Left cardiac atrium (tissue), 4 donors: ENCODE measurements at places on chromosomes 7 and 10. TPM values are rescaled to one million over a fixed set of nuclear protein-coding genes. Genes with fewer than 3 reads are reported as not detected.

- no peak for DNase-seq
These were observed 692.6 kb downstream of the ZWINT start for GRCh38 chr10:55668326-55668922.

- DNase-seq = no peak
These were observed 30.5 kb downstream of the ARMC3 start for GRCh38 chr10:22958338-22958737.

GRCh38 chr10:111968647-111969046, 214.9 kb downstream of the GPAM start:
- DNase-seq = no peak

DNA sequence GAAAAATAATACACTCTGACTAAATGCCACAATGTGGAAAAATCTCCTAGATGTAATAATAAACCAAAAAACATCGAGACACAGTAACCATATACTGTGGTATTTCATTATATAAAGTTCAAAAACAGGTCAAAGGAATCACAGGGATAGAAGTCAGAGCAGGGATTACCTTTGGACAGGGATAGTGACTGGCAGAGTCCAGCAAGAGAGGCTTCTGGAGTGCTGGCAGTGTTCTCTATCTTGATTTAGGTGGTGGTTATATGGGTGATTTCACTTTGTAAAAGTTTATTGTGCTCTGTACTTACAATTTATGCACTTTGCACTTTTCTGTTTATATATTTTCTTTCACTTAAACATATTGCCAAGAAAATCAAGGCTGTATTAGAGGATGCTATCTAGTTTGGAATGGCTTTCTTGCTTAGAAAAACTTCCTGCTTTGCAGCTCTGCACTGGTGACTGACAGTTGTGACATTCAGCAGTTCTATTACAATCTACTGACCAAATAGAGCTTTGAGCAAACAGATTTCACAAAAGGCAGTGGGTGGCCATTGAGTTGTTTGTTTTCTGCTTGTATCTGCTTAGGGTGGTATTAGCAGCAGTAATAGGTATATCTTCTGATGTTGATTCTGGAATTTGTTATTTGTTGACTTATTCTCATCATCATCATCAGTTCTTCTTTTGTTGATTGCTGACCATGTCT, 263.6 kb upstream of the LRGUK start:
- no peak for DNase-seq

- no peak for DNase-seq
These were observed 94.3 kb downstream of the IPMK start for GRCh38 chr10:58173391-58173790.

GRCh38 chr10:30963992-30964930, 67.4 kb downstream of the ZNF438 start:
- no peak for DNase-seq

GRCh38 chr7:48419401-48419800, 248.1 kb downstream of the ABCA13 start:
- DNase-seq = no peak

- DNase-seq = no peak
These were observed 15.3 kb upstream of the KCNIP2 start for GRCh38 chr10:101858723-101859500.

GRCh38 chr7:92695308-92696261, 105.4 kb upstream of the FAM133B start:
- no peak for DNase-seq

GRCh38 chr7:36289833-36290661, 99.6 kb upstream of the ANLN start:
- no peak for DNase-seq

- no peak for DNase-seq
These were observed 245.0 kb upstream of the SORCS1 start for GRCh38 chr10:107409522-107409921.

- peak; percentile 43 for DNase-seq
These were observed 1.4 kb downstream of the PARD3 start for GRCh38 chr10:34813626-34814222.

DNA sequence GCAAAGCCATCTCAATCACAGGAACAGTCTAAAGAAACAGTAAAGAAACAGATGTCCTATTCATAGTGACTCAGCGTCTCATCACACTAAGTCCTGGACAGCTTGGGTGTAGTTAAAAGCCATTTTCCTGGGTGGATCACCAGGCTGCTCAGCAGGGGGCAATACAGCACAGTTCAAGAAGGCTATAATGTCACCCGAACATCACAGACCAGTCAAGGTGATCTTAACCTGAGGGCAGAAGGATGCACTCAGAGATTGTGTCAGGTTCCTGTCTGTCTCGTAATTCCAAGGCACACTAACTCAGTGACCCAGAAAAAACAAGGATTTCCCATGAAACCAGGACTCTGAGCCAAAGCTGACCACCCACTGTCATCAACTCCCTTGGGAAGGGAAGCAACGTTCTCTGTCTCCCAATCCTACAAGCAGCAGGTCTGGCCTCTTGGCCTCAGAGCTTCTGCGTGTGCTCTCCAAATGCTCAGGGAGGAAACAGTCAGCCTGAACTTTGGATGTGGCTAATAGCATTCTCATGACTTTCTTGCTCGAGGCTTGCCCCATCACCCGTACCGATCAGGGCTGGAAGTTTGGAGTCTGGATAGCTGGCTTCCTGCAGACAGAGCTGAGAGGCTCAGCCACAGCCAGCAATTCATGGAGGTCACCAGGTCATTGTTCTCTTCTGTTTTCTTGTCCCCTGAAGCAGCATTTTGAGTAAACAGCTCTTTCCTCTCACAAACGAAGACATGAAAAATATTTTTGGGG, 90.4 kb upstream of the FAM171A1 start:
- DNase-seq = peak; percentile 42

GRCh38 chr7:75921479-75921878, 6.5 kb downstream of the POR start:
- no peak for DNase-seq

- DNase-seq = no peak
These were observed 48.7 kb downstream of the PWWP2B start for GRCh38 chr10:132445516-132446194.

GRCh38 chr10:90911133-90912051, 9.5 kb downstream of the ANKRD1 start:
- peak; percentile 39 for DNase-seq

GRCh38 chr7:26510231-26510957, 218.7 kb downstream of the SNX10 start:
- DNase-seq = no peak

DNA sequence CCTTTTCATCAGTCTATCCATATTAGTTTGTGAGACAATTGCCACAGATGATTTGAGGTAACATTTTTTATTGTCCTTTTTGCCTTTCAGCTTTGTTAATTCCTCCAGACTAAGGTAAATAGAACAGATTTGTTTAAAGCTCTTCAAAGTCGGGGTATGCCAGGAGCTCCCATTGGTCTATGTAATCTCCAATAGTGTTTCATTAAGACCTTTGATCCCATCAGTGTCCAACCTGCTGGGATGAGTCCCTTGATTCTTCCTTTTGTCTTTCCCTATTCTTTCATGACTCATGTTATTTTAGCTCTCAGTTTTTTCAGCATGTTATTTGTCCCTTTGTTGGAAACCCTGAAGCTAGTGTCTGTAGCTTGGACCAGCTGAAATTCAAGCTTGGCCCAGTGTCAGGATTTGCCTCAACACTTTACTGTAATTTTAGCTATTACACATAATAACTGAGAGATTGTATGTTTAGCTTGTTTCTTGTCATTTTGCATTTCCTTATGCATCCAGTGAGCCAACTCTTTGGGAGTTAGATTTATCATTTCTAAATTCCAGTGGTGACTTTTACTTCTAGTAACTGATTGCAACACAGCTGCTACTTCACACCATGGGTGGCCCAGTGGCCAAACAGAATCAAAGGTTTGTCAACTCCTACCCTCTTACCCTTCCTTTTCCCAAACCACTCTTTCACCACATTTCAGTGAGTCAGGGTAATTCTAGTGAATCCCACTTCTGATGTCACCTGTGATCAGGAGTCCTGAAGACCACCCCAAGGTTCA, 15.3 kb downstream of the AGBL3 start:
- DNase-seq = no peak

GRCh38 chr7:23353172-23353571, 54.0 kb downstream of the MALSU1 start:
- DNase-seq = no peak

DNA sequence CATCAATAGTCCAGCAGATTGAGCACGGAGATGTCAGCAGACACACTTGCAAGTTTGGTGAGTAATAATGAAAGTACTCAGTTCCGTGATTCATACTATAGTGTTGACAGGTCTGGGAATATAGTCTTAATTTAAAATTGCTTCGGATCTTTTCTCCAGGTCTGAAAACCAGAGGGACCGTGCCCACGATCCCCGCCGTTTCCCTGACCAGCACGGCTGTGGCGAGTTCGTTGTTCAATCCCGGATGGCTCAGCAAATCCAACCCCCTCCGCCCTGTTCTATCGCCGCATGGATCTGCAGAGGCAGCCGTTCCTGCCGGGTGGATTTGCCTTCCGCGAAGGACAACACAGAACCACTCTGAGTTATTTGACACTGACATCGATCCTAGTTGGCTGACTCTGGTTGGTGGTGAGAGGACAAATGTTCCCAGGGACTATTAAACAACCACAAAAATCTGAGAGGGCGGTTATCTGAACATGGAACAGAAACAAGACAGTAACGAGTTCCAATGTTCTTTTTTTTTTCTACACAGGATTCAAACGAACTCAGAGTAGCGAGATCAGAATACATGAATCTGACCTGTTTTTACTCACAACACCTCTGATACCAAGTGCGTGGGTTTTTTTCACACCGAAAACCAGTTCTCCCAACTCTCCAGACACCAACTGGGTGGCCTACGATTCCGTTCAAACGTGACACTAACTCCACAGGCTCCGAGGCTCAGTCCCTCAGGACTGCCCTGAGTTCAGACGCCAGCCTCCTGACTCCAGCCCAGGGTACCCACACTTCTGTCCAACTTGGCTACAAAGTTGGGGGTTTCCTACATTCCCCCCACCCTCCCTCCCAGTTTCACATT, 52.7 kb downstream of the RBM17 start:
- no peak for DNase-seq

DNA sequence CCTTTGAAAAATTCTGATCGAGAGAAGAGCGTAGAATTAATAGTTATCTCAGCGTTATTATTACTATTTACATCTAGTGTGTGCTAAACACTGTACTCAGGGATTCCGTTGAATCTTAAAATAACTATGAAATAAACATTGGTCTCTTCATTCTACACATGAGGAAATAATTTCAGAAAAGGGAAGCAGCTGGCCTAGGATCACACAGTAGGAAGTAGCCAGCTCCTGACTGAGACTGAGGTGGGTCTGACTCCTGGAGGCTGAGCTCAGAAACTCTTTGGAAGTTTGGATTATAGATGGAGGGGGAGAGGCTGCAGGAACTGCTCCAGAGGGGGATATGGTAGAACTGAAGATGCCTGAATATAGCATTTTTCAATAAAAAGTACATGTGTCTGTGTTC, 183.9 kb upstream of the WDR11 start:
- no peak for DNase-seq

DNA sequence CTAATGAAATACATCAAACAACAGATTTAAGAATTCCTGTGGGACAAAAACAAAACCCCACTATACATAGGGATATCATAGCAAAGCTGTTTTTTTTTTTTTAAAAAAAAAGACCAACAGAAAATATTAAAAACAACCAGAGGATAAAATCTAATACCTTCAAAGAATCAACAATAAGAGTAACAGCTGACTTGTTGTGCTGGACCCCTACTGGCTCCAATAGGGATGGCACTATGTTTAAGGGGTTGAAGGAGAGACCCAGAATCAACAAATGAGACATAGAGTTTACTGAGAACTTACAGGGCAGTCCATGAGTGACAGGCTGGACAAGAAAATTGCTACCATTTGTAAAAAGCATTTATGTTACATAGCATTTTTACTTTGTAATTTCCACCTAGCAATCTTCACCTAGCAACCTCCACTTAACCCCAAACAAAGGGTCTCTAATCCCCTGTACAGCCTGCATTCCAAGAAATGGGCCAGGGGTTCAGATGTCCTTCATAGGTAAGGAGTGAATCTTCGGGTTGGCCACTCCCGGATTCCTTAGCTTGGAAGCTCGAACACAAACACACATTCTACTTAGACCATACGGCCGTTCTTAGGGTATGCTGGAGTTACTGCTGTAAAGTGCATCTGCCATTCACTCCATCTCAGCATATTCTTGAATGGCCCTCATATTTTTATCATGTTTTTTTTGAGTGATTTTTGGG, 25.8 kb downstream of the ASZ1 start:
- DNase-seq = no peak

DNA sequence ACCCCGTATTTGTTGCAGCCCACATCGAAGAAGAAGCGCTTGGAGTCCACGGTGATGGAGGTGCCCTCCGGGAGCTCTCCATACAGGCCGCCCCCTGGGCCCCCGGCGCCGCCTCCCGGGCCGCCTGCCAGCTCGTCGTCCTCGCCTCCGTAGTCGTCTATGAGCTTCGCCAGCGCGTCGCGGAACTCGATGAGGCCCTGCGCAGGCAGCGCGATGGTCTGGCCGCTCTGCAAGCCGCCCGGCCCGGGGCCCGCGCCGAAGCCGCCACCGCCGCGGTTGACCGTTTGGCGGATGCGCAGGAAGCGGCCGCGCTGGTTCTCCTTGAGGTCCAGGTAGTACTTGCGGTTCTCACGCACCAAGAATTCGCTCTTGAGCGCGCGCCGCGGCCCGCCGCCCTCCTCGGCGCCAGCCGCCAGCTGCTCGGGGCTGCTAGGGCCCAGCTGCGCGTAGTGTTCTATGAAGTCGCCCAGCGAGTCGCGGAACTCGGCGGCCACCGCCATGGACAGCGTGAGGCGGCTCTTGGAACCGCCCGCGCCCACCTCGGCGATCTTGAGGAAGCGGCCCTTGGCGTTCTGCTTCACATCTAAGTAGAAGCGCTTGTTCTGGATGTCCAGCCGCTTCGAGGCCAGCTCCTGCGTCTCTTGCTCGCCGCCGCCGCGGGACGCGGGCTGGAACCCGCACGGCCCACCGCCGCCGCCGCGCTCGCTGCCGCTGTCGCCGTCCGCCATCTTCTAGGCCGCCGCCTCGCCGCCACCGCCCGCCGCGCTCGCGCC, 523 bp downstream of the PURB start:
- DNase-seq = peak; percentile 73

DNA sequence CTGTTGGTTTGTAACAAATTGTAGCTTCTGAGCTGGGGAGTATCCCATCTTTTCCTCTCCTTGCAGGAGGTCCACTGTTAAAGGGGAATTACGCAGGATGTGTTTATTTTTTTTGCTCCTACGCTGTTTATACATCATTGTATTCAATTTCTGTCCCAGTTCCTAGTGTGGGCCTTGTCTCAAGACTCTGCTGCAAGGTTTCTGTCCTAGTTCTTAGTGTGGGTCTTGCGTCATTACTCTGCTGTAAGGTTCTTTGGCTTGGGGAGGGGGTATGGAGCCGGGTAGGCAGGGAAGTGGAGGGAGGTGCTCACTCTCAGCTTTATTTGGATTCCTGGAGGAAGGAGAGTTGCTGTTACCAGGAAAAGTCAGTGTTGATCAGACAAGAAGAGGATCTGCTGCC, 64.0 kb upstream of the TRIM8 start:
- DNase-seq = no peak

DNA sequence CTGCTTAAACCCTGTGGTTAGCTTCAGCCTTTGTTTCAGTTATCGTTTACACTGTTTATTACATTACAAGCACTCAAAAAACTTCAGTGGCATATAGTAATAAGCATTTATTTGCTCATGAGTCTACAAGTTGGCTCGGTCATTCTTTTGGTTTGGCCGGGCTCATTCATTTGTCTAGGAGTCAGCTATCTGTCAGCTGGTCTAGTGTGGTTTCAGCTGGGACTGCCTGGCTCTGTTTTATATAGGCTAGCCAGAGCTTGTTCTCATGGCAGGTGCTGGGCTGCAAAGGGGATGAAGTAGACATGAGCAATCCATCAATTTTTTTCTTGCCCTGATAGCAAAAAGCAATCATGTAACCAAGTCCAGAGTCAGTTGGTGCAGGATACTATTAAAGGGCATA, 103.6 kb downstream of the MKLN1 start:
- peak; percentile 28 for DNase-seq

FAM237B gene
- total RNA-seq = not detected

LIPA gene
- 45.7 TPM for total RNA-seq

KCTD7 gene
- total RNA-seq = 9.2 TPM
